ENCODE measurements at places on chromosomes 16 and 17.

- no peak for DNase-seq
These were observed 266.8 kb downstream of the SEC14L1 start for GRCh38 chr17:77407321-77408277.

DNA sequence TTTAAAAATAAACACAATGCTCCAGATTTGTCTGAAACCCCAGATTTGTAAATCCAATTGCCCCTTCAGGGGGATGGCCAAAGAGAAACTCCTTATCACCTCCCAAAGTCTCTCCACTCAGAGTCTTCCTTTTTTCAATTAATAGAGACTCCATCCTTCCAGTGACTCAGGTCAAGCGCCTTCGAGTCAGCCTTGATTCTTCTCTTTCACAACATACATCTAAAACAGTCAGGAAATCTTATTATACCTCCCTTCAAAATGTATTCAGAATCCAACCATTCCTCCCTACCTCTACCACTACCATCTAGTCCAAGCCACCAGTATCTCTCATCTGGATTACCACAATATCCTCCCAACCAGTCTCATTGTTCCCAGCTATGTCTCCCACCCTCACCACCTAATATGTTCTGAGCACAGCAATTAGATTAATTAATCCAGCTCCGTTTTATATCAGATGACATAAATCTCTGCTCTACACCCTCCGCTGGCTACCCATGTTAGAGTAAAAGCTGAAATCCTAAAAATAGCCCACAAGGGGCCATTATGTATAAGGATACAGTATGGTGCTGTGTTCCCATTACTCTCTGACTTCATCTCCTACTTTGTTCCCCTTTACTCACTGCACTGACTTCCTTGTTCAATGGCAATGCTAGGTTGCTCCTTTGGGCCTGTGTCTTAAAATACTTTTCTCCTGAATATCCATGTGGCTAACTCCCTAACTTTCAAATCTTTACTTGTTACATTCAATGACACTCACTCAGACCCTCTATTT lies 11.8 kb downstream of the SIAH1 start:
- DNase-seq: no peak

- DNase-seq: no peak
These were observed 10.4 kb downstream of the UBALD2 start for GRCh38 chr17:76275382-76276068.

- peak; percentile 81 for DNase-seq
These were observed 5.7 kb upstream of the PHAF1 start for GRCh38 chr16:67104061-67104460.

GRCh38 chr17:45889579-45889978 lies 4.8 kb upstream of the MAPT start:
- peak; percentile 55 for DNase-seq

- DNase-seq: peak; percentile 26
These were observed 186.8 kb downstream of the AATF start for GRCh38 chr17:37135576-37135975.

GRCh38 chr16:68091380-68092261 lies 6.5 kb downstream of the NFATC3 start:
- DNase-seq: no peak

Measured in GM23338 (cell line).